A549 treated with GW870086 at 1 μM for 4 hours (cell line): ENCODE measurements at places on chromosomes 5 and 9. TPM values are rescaled to one million over a fixed set of nuclear protein-coding genes. Genes with fewer than 3 reads are reported as not detected.

NCS1 gene
- 28.9 to 50.2 TPM (median 46.8 TPM) in 5 replicates for total RNA-seq

TUSC1 gene
- total RNA-seq = 4.3 to 7.1 TPM (median 6.2 TPM) in 5 replicates

SPATA6L gene
- total RNA-seq = 1.4 to 2.9 TPM (median 2.2 TPM) in 5 replicates

MORN5 gene
- total RNA-seq = not detected in 5 replicates

OLFM1 gene
- 8.9 to 10.7 TPM (median 9.3 TPM) in 5 replicates for total RNA-seq

ALDH1A1 gene
- total RNA-seq = 4,215 to 5,771 TPM (median 5,434 TPM) in 5 replicates

THOC3 gene
- 52.1 to 64.0 TPM (median 56.2 TPM) in 5 replicates for total RNA-seq

SLC6A19 gene
- total RNA-seq = 0.07 to 0.13 TPM (median 0.10 TPM) in 5 replicates

SPRY4 gene
- total RNA-seq = 6.8 to 10.0 TPM (median 9.2 TPM) in 5 replicates

CSF2 gene
- 0.42 to 0.93 TPM (median 0.53 TPM) in 5 replicates for total RNA-seq

TJP2 gene
- total RNA-seq = 3.6 to 6.5 TPM (median 4.8 TPM) in 5 replicates

MOCS2 gene
- 30.9 to 37.3 TPM (median 32.7 TPM) in 5 replicates for total RNA-seq

OTP gene
- 0.06 to 0.13 TPM (median 0.09 TPM) in 4 of 5 replicates, not detected in the other for total RNA-seq

LPAR1 gene
- 14.2 to 17.9 TPM (median 15.0 TPM) in 5 replicates for total RNA-seq

GALNT12 gene
- total RNA-seq = 2.4 to 4.5 TPM (median 4.1 TPM) in 5 replicates

C9 gene
- total RNA-seq = not detected in 5 replicates

EGFL7 gene
- total RNA-seq = 36.2 to 58.7 TPM (median 55.2 TPM) in 5 replicates

LIX1 gene
- not detected in 5 replicates for total RNA-seq

SPOCK1 gene
- 8.6 to 26.5 TPM (median 17.0 TPM) in 5 replicates for total RNA-seq

CCL28 gene
- 0.07 to 0.23 TPM (median 0.13 TPM) in 5 replicates for total RNA-seq

GARNL3 gene
- total RNA-seq = 1.5 to 3.7 TPM (median 2.9 TPM) in 5 replicates

FST gene
- total RNA-seq = 1.3 to 3.1 TPM (median 1.8 TPM) in 5 replicates

GPR151 gene
- total RNA-seq = not detected in 5 replicates

CLTA gene
- 331 to 436 TPM (median 383 TPM) in 5 replicates for total RNA-seq

PCSK5 gene
- 1.1 to 1.7 TPM (median 1.4 TPM) in 5 replicates for total RNA-seq

TMEM215 gene
- 0.03 TPM in 2 of 5 replicates, not detected in the others for total RNA-seq

SOX30 gene
- 0.07 to 0.10 TPM in 2 of 5 replicates, not detected in the others for total RNA-seq

MAMDC2 gene
- 0.19 to 0.32 TPM (median 0.23 TPM) in 5 replicates for total RNA-seq

C1QTNF2 gene
- total RNA-seq = 0.05 to 0.16 TPM (median 0.11 TPM) in 5 replicates

CETN3 gene
- 20.1 to 29.3 TPM (median 24.1 TPM) in 5 replicates for total RNA-seq
